ENCODE measurements at places on chromosomes 11 and 22.

DNA sequence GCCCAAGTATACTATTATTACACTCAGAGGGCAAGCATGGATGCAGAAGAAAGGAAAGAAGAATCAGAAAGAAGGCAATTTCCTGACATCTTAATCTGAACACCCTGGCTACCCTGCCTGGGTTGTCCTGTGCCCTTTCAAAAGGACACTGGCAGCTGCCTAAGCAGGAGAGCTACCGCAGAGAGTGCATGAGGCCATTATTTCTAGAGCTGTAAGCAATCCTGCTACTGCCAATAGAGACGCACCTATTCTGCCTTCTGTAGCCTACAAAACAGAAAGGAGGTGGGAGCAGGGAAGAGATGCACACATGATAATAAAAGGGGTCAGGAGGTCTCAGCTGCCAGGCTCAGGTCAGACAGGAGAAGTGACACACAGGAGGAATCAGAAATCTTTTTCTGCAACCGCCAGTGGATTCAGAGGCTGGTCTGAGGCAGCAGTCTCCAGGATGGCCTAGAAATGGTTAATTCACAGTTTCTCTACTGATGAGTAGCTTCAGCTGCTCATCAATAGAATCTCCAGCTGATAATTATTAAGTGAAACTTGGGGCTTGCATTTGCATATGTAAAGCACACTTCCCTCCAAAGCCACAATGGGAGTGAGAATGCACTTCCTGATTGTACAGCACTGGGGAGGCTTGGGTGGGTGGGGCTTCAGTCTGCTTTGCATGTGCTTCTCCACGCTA, 253.9 kb downstream of the LARGE1 start:
- no peak for DNase-seq

GRCh38 chr11:133553885-133554740, 21.8 kb upstream of the OPCML start:
- no peak for DNase-seq

DNA sequence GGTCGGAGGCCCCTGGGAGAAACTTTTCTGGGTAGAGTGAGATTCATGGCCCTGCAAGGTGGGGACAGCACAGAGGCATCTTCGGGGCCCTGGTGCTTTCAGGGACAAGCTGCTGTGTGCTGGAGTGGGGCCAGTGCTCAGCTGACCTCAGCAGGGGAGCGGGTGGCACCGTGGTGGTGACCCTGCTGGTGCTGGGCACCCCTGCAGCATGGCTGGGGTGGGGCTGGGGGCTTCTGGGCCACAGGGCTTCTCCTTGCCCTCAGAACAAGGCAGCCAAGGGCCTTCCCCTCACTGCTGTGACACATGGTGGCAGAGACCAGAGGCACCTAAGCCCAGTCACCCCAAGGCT, 24.9 kb upstream of the GNB1L start:
- no peak for DNase-seq

- DNase-seq, result no peak
These were observed 48.8 kb downstream of the TRIM44 start for GRCh38 chr11:35711173-35711910.

DNA sequence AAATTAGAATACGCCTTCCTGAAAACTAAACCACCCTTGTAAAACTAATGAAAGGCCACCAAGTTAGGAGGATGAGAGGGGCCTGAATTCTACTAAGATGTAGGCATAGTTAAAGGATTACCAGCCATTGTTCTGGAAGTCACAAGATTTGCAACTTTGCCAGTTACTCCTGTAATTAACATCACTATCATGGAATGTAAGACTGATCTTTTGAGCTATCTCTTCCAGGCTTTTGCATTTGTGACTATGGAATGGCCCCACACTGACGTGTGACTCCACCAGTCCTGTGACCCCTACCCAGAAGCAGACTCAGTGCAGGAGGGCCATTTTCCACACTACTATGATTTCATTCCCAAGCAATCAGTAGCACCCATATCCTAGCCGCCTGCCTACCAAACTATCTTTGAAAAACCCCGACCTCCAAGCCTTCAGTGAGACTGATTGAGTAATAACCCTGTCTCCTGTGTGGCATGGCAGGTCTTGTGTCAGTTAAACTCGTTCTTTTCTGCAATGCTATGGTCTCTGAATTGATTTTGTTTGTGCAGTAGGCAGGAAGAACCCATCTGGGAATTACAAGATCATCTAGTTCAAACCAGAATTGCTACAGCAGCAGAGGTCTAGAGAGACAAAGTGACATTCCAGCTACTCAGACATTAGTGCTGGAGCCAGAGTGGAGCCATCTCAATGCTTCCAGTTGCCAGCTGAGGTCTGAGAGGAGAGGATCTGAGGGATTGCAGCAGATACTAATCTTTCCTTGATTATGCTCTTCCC, 1.9 kb upstream of the CTSF start:
- peak; percentile 49 for DNase-seq

DNA sequence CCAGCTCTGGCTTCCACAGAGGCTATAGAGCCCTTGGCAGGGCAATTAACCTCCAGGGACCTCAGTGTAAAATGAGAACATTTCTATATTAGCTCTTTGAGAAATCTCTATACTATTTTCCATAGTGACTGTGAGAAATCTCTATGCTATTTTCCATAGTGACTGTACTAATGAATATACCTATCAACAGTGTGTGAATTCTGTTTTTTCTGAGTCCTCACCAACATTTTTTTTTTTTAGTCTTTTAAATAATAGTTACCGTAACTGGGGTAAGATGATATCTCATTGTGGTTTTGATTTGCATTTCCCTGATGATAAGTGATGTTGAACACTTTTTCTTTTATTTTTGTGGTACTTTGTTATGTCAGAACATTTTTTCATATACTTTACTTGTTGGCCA, 7.0 kb upstream of the MTNR1B start:
- no peak for DNase-seq

DNA sequence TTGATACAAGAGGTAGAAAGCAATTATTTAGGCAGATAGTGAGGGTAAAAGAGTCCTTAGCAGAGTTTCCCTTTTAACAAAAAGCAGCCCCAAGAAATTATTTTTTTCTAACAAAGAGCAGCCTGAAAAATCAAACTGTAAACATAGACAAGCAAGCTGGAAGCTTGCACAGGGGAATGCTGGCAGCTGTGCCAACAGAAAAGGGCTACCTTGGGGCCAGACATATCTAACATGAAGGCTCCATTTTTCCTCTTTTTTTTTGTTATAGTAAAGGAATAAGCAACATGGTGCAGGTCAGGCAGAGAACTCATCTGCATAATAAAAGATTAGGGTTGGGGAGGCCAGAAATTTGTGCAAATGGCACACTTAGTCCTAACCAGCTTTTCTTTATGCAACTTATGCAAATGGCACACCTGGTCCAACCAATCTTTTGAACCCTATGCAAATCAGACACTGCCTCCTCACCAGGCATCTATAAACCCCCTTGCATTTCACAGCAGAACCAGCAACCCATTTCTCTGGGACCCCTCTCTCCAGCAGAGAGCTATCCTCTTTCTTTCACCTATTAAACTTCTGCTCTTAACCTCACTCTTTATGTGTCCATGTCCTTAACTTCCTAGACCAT, 41.8 kb downstream of the PDGFD start:
- no peak for DNase-seq

DNA sequence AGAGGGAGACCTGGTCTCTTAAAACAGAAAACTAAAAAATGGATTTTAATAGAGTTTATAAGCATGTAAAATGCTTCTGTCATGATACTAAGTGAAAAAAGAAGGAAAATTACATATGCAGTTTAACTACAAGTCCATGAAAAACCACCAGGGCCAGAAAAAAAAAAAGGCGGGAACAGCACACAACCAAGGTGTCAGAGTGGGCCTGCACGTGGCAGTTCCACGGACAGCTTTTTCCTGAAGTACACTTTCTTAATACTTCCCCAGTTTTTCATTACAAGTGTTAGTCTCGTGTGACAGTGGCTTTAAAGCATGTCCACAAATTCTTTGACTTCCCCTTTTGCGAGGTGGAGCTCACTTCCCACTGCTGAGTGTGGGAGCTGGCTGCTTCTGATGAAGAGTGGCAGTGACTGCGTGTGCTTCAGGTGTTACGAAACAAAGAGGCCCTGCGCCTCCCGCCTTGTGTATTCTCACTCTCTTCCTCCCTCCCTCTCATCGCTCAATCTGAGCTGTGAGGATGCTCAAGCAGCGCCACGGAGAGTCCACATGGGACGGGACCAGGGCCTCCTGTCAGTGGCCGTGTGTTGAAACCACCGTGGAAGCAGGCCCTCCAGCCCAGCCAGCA, 16.4 kb downstream of the PPM1F start:
- no peak for DNase-seq

DNA sequence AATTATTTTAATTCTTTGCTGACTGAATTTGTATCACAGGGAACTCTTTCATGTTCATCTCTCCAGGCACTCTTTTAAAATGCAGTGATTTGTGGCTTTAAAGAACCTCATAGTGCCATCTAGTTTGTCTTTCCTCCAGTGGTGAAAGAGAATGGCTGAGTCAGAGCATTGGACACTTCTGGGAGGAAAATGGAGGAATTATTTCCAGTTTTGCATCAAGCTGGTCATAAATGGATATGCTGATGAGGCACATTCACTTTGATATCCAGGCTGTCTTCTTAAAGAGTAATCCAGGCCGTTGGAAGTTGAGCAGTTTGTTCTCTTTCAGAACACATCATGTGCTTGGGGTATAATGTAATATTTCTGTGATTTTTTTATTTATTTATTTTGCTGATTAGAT, 273.7 kb downstream of the DDX10 start:
- peak; percentile 20 for DNase-seq

DNA sequence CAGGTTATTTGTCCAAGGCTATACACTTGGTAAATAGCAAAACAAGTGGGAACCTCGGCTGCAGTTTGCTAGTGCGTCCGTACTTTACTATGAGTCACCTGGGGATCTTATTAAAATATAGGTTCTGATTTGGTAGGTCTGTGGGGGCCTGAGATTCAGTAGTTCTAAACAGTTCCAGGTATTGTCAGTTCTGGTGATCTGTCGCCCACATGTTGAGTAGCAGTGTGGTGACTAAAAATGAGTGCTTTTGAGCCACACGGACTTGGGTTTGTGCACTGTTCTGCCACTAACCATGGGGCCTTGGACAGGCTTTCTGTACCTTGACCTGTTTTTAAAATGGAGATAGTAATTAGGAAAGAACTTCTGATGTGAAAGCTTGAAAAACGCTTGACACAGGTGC, 15.7 kb downstream of the FBXO7 start:
- DNase-seq, result no peak

DNA sequence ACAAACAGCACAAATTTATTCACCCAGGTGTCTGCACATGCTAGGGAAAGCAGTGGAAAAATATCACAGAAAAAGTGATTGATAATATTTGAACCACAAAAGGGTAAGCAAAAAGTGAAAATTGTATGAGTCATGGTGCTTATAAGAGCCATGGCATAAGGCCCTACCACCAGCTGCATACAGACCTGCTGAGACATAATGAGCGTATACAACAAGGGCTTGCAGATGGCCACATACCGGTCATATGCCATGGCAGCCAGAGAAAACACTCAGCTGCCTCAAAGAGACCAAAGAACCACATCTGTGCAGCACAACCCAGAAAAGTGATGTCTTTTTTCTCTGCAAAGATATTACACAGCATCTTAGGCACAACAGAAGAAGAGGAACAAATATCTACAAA, 71.4 kb upstream of the OR9G4 start:
- no peak for DNase-seq

DNA sequence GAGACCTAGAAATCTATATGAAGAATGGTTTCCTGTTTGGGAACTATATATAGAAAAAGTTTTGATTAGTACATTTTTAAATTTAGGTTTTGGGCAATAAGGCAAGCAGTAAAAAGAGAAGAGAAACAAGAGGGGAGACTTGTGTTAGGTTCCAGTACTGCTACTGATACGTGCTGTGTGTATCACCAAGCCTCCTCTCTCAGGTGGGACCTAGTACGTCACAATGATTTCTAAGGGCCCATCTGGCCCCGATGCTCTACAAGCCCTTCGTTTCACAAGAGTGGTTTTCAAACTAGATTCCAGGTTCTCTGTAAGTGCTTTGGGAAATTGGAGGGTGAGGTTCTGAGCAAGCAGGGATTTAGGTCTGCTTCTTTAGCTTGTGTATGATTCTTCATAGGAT, 39.2 kb downstream of the USP35 start:
- no peak for DNase-seq

- DNase-seq, result no peak
These were observed 58.5 kb upstream of the TIMP3 start for GRCh38 chr22:32743046-32743445.

DNA sequence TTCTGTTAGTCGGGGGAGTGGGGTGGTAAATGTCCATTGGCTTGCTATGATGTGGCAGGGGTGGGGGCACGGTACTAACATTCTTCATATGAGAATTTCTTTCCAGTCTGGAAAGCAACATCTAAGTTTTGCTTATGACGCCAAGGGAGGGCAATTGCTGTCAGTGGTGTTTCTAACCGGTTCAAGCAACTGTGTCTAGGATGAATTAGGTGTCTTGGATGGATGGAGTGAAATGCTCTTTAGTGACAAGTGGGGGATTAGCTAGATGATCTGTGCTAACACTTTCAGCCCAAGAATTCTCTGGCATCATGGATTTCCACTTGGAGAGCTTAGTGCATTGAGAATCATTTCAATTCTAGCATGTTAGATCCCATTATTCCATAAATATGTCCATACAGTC, 262.6 kb upstream of the SORL1-AS1 start:
- no peak for DNase-seq

- DNase-seq, result no peak
These were observed 116.1 kb downstream of the UVRAG start for GRCh38 chr11:75931124-75931523.

GRCh38 chr11:108142304-108142703, 20.9 kb downstream of the ACAT1 start:
- DNase-seq, result no peak

GRCh38 chr11:62602141-62603071, 741 bp upstream of the MTA2 start:
- DNase-seq, result no peak

DNA sequence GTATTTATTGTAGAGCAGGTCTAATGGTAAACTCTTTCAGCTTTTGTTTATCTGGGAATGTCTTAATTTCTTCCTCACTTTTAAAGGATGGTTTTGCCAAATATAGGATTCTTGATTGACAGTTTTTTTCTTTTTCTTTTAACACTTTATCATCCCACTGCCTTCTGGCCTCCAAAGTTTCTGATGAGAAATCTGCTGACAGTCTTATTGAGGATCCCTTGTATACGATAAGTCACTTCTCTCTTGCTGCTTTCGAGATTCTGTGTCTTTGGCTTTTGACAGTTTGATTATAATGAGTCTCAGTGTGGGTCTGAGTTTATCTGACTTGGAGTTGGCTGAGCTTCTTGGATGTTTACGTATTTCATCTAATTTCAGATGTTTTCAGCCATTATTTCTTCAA, 6.7 kb upstream of the TSKU start:
- no peak for DNase-seq

- DNase-seq, result peak; percentile 74
These were observed 88.1 kb downstream of the KCNQ1 start for GRCh38 chr11:2532704-2533586.

DNA sequence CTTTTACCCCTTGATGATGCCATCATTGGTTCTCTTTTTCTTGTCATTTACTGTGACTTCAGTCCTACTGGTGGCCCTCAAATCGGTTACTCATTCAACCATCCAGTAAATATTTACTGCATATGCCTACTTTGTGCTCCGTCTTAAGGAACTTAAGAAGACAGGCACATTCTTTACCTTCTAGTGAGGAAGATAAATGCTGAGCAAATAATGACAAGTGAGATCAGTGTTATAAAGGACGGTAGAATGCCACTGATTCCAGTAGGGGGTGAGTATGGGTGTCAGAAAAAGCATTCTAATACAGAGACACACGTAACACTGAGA, 1.6 kb downstream of the ANKRD42 start:
- peak; percentile 19 for DNase-seq

All from renal cortical epithelial cell (primary cell).